Activated CD8-positive, alpha-beta T cell treated with anti-CD3 and anti-CD28 coated beads, Interleukin-2, amount 10 ng/mL, durations not matched to agents 7 days and 5 days (primary cell): ENCODE measurements at places on chromosomes 2 and 18. TPM values are rescaled to one million over a fixed set of nuclear protein-coding genes. Genes with fewer than 3 reads are reported as not detected.

ATP5F1A gene
- total RNA-seq, result 377 TPM

GKN1 gene
- not detected for total RNA-seq

DAPL1 gene
- not detected for total RNA-seq

TANC1 gene
- 0.37 TPM for total RNA-seq

TSPYL6 gene
- not detected for total RNA-seq

C18orf54 gene
- total RNA-seq, result 10.9 TPM

ABCA12 gene
- total RNA-seq, result not detected

DNA sequence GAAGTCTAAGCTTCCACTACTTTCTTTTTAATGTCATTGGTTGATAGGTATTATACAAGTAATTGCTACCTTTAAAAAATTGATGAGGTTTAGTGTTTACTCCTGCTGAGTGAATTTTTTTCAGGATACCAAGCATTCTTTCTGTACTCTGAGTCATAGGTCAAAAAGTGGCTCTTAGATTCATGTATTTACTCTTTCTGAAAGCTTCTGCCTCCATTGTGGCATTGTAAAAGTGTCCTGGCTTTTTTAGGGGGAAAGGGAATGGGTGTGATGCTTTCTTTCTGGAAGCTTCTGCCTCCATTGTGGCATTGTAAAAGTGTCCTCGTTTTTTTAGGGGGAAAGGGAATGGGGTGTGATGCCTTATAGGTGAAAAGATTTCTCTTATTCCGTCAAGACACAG lies 286.5 kb downstream of the LPIN1 start:
- peaks cover 12% of the 10 kb centered on the region for H3K4me1 ChIP-seq
- H3K27me3 ChIP-seq, result peaks cover 5% of the 10 kb centered on the region
- H3K36me3 ChIP-seq, result peaks cover 3% of the 10 kb centered on the region
- no peak for DNase-seq

DNA sequence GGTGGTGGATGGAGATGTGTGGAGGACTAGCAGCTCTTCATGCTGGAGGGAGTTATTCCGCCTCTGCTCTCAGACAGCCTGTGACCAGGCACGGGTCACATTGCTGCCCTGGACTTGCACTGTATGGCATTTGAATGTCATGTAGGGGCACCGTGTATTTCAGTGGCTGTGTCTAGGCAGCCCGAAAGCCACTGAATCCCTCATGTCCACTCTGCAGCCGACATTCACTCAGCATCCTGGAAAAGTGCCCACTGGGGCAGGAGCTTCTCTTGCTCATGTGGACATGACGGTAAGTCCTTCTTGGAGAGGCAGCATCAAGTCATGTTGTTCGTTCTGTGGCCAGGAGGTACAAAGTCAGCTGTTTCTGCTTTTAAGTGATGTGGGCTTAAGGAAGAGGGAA lies 127.9 kb downstream of the SH3RF3 start:
- H3K36me3 ChIP-seq, result no peaks in the 10 kb centered on the region
- no peak overlapping the region for H3K4me3 ChIP-seq
- H3K27ac ChIP-seq, result no peak overlapping the region

DNA sequence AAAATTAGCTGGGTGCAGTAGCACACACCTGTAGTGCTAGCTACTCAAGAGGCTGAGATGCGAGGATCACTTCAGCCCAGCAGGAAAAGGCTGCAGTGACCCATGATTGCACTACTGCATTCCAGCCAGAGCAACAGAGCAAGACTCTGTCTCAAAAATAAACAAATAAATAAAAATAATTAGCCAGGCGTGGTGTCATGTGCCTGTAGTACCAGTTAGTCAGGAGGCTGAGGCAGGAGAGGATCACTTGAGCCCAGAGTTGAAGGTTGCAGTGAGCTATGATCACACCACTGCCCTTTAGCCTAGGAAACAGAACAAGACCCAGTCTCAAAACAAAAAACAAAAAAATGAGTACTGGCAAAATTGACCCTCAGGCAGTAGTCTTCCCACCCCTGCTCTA lies 61.9 kb upstream of the PPP1CB start:
- H3K4me3 ChIP-seq, result no peak overlapping the region
- H3K27ac ChIP-seq, result no peak overlapping the region
- no peaks in the 10 kb centered on the region for H3K36me3 ChIP-seq

- H3K27me3 ChIP-seq, result no peaks in the 10 kb centered on the region
- no peaks in the 10 kb centered on the region for H3K36me3 ChIP-seq
- H3K4me1 ChIP-seq, result peaks cover 13% of the 10 kb centered on the region
- no peak for DNase-seq
Observed at GRCh38 chr2:235048549-235048948, 96.7 kb downstream of the SH3BP4 start.

DNA sequence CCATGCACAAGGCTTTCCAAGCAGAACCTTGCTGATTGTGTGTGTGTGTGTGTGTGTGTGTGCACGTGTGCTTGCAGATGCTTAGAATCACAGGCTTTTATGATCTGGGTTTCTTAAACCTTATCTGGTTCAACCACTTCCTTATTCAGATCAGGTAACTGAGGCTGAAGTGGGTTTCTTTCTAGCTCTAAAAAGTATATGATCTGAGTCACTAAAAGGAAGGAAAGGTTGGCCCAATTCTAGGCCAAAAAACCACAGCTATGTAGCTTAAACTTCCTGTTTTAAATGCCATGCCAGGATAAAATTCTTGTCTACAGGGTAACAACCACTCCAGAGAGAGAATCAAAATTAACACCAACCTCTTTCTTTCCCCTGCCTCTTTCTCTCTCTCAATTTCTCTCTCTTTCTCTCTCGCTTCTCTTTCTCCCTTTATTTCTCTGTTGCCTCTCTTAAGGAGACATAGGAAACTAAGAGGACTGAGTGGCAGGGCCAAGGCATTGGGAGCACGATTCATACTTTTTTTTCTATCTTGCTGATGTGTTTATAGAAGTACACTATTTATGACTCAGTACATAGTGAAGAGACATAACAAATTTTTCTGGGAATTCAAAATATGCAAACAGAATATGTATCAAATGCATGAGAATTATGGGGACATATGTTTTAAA lies 140.3 kb downstream of the TRIB2 start:
- peak; percentile 67 for DNase-seq
- peaks cover 3% of the 10 kb centered on the region for H3K27me3 ChIP-seq
- H3K27ac ChIP-seq, result no peak overlapping the region

DNA sequence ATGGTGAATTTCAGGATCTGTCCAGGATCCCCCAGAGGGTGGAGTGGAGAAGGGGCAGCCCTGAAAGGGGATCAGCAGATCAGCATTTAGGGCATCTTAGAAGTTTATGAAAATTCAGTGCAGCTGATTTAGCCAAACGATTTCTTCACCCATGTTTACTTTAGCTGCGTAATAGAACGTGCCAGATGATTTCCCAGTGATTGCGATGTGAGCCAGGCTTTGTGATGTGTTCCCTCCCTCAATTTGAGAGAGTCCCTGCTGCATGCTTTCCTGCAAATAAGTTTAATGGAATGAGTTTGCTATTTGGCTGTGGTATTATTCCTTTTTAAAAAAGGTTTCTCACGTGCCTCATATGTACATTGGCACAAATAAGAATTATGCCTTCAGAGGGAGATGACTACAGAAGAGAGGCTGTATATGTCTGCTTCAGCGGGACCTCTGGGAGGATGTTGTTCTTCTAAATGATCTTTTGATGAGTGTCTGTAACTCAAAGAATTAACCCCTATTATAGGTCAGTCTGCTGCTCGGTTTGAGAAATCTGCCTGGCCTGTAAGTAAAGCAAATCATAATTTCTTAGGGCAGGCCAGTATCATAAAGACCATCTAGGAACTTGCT lies 111.9 kb downstream of the MRO start:
- H3K27me3 ChIP-seq, result peaks cover 4% of the 10 kb centered on the region
- DNase-seq, result no peak
- H3K27ac ChIP-seq, result no peak overlapping the region
- no peaks in the 10 kb centered on the region for H3K36me3 ChIP-seq
- no peak overlapping the region for H3K4me3 ChIP-seq

DNA sequence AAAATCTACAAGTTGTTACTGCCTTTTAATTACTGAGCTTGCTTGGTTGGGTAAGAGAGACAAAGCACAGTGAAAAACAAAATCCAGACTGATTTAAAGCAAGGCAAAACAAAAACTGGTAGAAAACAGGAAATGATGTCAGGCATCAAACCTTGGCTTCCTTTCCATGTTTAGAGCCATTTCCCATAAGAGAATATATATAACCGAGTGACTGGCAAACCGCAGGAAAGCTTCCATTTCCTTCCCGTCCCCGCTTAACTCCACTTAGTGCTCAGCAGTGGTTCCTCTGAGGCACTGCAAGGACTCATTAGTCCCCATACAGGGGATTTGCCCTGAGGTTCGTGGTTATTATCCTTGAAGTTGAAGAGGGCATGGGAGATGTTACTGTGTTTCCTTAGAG lies 446.3 kb downstream of the LPIN1 start:
- peak overlapping the region; percentile 43 for H3K27ac ChIP-seq
- DNase-seq, result no peak
- H3K27me3 ChIP-seq, result no peaks in the 10 kb centered on the region
- H3K36me3 ChIP-seq, result peaks cover 15% of the 10 kb centered on the region
- H3K4me1 ChIP-seq, result peaks cover 25% of the 10 kb centered on the region

DNA sequence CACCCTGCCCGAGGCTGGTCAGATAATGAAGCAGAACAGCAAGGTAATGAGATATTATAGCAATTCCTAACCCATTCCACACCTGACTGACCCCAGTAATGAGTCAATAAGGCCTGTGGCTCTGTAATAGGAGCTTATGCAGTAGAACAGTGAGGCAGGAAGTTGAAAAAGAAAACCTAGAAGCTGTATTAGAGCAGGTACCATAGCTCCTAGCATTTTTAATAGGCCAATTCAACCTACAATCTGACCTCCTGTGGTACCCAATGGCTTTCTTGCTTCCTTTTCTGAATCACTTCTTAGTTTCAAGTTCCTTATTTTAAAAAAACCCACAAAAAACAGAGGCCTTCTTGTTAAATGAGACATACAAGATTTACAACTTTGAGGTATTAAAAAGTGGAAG lies 43.6 kb upstream of the MAP2 start:
- no peak for DNase-seq
- no peak overlapping the region for H3K27ac ChIP-seq
- no peaks in the 10 kb centered on the region for H3K4me1 ChIP-seq

GRCh38 chr2:223437788-223438187 lies 164.4 kb downstream of the SCG2 start:
- H3K27me3 ChIP-seq, result no peaks in the 10 kb centered on the region
- no peak overlapping the region for H3K27ac ChIP-seq
- H3K4me3 ChIP-seq, result no peak overlapping the region
- no peaks in the 10 kb centered on the region for H3K36me3 ChIP-seq

GRCh38 chr2:191171708-191172355 lies 21.0 kb upstream of the STAT4 start:
- no peak overlapping the region for H3K27ac ChIP-seq
- H3K4me1 ChIP-seq, result peaks cover 59% of the 10 kb centered on the region
- no peaks in the 10 kb centered on the region for H3K27me3 ChIP-seq
- DNase-seq, result no peak

GRCh38 chr2:47323009-47323821 lies 79.7 kb upstream of the MSH2 start:
- no peak overlapping the region for H3K27ac ChIP-seq
- DNase-seq, result peak; percentile 75
- H3K4me1 ChIP-seq, result no peaks in the 10 kb centered on the region
- no peak overlapping the region for H3K4me3 ChIP-seq
- H3K27me3 ChIP-seq, result peaks cover 17% of the 10 kb centered on the region
- H3K36me3 ChIP-seq, result no peaks in the 10 kb centered on the region

GRCh38 chr18:46377557-46377956 lies 273.4 kb downstream of the HAUS1 start:
- H3K4me1 ChIP-seq, result peaks cover 6% of the 10 kb centered on the region
- no peak for DNase-seq
- H3K36me3 ChIP-seq, result no peaks in the 10 kb centered on the region
- no peak overlapping the region for H3K27ac ChIP-seq
- H3K27me3 ChIP-seq, result no peaks in the 10 kb centered on the region

DNA sequence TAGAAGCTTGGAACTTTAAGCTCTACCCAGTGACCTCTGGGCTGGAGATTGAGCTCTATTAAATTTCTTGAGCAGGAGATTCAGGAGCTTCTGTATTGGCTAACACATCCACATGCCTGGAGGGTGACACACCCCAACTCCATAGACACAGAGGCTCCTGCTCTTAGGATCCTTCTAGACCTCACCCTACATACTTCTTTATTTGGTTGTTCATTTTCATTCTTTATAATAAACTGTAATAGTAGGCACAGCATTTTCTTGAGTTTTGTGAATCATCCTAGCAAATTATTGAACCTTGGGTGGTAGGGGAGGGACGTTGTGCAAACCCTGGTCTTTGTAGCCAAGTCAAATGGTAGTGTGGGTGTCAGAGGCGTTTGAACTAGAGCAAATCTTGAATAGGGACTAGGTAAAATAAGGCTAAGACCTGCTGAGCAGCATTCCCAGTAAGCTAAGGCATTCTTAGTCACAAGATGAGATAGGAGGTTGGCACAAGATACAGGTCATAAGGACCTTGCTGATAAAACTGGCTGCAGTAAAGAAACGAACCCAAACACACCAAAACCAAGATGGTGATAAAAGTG lies 323.8 kb upstream of the GALNT5 start:
- H3K4me3 ChIP-seq, result no peak overlapping the region
- no peak overlapping the region for H3K27ac ChIP-seq
- no peaks in the 10 kb centered on the region for H3K36me3 ChIP-seq
- no peaks in the 10 kb centered on the region for H3K27me3 ChIP-seq
- DNase-seq, result no peak
- H3K4me1 ChIP-seq, result no peaks in the 10 kb centered on the region

DNA sequence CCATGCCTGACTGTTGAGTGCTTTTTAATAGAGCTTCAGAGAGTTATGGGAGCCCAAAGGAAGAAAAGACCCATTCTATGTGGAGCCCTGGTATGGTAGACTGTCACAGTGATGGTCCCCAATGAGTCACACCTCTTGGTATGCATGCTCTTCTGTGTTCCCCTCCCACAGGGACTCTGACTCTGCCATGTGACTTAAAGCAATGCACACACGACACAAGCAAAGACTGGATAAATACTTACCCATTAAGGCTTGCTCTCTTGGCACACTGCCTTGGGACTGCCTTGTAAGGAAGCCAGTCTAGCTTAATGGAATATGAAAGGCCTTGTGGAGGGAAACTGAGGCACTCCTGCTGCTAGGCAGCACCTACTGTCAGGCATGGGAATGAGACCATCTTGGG lies 16.7 kb upstream of the DTNB start:
- H3K4me3 ChIP-seq, result no peak overlapping the region
- no peaks in the 10 kb centered on the region for H3K36me3 ChIP-seq
- no peak for DNase-seq

DNA sequence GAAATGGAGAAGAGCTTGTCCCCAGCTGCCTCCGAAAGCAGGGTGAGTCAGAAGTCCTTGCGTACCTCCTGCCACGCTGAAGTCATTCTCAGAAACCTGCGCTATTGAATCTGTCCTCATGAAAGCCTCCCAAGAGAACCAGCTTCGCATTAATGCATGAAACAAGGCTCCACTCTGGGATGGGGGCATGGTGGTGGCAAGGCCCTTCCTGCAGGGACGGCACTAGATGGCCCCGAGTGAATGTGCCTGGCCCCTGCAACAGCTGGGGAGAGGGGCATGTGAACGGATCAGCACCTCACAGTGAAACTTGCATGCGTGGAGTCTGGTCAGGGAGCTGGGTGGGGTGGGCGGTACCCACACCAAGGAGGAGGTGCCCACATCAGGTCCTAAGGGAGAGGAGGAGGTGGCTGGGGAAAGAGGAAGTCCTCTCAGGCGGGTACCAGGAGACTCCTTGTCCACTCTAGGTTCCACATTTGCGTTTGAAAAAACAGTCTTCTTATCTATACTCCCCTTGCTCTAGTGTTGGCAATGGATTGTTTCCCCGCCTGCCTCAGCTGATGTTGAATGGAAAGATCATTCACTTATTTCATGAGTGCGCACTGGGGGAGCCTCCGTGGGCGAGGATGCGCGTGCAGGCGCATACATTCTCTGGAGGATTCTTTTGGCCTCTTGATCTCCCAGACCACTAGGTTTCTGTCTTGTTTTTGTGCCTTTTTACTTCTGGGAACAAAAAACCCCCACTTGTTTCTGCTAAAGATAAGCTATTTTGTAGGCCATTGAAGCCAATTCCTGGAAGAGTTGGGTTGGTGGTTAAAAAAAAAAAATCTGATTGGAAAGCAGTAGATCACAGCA lies 104.7 kb downstream of the KLHL29 start:
- H3K27ac ChIP-seq, result peak overlapping the region; percentile 65
- peaks cover 73% of the 10 kb centered on the region for H3K4me1 ChIP-seq
- peaks cover 24% of the 10 kb centered on the region for H3K27me3 ChIP-seq
